ENCODE measurements at places on chromosomes 3 and 15.

GRCh38 chr3:121362035-121362734, 183.6 kb downstream of the POLQ start:
- no peak for DNase-seq

DNA sequence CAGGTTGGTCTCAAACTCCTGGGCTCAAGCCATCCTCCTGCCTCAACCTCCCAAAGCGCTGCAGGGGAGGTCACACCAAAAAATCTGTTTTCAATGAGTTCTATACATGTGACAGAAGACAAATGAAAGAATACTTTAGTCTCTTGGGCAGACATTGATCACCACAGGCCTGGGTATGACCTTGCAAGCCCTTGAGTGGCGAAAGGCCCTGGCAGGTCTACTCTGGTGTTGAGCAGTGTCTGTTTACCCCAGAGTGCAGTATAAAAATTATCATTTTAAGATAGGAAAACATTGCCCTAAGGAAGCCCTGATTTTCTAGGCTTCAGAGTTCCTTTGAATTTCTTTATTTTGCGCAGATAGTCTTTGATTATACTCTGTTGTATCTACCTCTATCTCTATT, 61.6 kb upstream of the GBE1 start:
- DNase-seq, result no peak

DNA sequence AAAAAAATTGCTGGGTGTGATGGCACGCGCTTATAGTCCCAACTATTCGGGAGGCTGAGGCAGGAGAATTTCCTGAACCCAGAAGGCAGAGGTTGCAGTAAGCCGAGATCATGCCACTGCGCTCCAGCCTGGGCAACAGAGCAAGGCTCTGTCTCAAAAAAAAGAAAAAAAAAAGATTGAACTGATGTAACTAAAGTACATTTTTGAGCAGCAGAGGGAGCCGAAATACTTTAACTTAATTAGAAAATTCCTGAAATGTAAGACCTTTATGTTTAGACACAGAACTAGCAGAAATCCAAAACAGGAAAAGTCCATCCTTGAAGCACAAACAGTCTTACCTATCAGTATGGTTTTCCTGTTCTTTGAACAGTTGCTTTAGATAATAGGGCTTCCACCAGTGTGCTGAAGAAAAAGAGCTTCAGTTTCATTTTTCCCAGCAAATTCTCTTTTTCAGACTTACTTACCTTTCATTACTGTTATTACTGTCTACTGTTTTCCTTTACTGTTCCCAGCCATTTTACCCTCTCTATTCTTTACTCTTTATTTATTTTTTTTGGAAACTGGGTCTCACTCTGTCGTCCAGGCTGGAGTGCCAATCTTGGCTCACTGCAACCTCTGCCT, 33.4 kb upstream of the ZNF609 start:
- no peak for DNase-seq

- no peak for DNase-seq
Measured at GRCh38 chr15:49331442-49331841, 91.6 kb upstream of the FGF7 start.

DNA sequence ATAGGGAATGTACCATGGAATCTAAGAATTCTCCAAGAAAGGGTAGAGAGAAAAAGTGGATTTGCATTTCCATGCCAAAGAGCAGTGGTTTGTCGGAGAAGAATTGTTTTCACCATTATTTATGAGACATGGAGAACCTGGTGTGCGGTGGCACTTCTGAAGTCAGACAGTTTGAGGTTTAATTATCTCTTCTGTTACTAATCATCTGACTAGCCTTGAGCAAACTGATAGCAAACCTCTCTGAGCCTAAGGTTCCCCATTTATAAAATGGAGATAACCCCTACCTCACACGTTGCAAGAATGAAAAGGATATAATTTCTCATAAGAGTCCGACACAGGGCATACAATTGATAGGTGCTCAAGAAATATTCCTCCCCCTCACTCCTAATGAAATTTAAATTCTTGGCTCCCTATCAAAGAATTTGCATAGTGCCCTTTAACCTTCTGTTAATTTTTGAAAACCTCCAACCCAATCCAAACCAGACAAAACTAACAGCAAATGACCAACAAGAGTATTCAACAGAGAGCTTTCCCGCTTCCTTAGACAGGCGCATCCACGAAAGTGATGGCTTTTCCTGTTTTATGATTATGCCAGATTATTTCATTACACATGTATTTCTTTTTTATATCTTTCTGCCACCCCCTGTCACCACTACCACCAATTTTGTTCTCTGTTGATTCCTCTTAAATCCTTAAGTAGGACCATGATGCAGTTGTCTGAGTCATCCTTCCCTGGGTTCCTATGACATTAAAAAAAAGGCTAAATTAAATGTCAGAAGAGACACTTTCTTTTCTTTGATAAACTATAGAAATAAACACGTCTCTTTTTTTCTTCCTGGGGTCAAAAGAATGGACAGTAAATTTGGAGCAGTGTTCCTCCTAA, 28.5 kb downstream of the TMEM212 start:
- no peak for DNase-seq
